ENCODE measurements at places on chromosomes 6 and 20. TPM values are rescaled to one million over a fixed set of nuclear protein-coding genes. Genes with fewer than 3 reads are reported as not detected.

Gene FARS2
- 19.5 TPM for total RNA-seq

Gene MACROD2
- total RNA-seq: 1.0 TPM

Gene NT5E
- 26.0 TPM for total RNA-seq

Gene TCF19
- total RNA-seq: 39.1 TPM

Gene SPDEF
- total RNA-seq: 0.22 TPM

Gene OXT
- not detected for total RNA-seq

Gene CD109
- 8.8 TPM for total RNA-seq

Gene SALL4
- 18.4 TPM for total RNA-seq

Gene GSTA2
- total RNA-seq: not detected

Gene PGC
- total RNA-seq: not detected

Gene NKX2-4
- 0.13 TPM for total RNA-seq

Gene TAP2
- 39.2 TPM for total RNA-seq

Gene SYCP2
- total RNA-seq: 0.37 TPM

Gene MCHR2
- total RNA-seq: not detected

Gene TBXT
- total RNA-seq: not detected

Gene CEP250
- 59.0 TPM for total RNA-seq

Gene GSTA1
- total RNA-seq: not detected

Gene ZNF322
- total RNA-seq: 21.5 TPM

Gene TREML1
- not detected for total RNA-seq

Gene BPIFB1
- total RNA-seq: not detected

Gene SPATA25
- total RNA-seq: 2.0 TPM

Gene TXLNB
- total RNA-seq: not detected

Gene ROMO1
- total RNA-seq: 153 TPM

Gene TUBB2A
- 112 TPM for total RNA-seq

Gene RRP36
- total RNA-seq: 115 TPM

Gene VGLL2
- not detected for total RNA-seq

Gene RBBP8NL
- total RNA-seq: not detected

Gene HLA-DMB
- 0.46 TPM for total RNA-seq

Gene FAM162B
- total RNA-seq: 0.81 TPM
